ENCODE measurements at places on chromosomes 5 and 9.

DNA sequence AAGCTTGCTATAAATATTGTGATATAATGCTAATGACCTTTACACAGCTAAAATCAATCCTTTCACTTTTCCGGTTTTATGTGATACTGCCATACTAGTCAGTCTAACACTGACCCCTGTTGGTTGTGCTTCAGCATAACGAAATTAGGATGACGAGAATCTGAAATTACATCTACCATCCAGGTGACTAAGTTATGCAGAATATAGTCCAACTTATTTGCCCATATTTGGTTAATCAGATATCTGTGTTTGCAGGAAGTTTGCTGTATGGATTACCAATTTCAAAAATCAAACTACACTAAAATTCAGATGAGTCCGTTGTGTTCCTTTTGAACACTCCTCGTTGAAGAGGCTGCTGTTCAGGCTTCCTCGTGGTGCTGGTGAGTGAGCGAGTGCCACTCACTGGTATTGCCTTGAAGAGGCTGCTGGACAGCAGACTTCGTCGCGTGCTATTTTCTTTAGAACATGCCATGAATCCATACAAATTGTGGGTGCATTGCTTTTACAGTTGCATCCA, 32.5 kb downstream of the TENT4A start:
- DNase-seq = peak; percentile 63

DNA sequence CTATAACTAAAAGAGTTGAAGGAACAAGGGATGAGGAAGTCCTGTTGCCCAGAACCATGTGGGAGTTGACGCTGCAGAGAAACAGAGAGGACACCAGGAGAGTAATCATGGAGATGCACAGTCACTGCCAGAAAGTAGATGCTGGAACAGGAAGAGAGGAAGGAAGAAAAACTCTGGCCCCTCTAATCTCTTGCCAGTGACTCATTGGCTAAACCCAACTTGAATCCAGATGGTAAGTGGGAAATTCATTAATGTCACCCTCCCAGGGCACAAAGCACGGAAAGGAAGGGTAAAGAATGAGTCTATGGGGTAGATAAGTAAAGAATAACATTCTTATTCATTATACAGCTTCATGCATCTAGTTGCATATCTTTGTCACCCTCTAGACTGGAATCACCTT, 631.9 kb downstream of the PRELID2 start:
- no peak for DNase-seq

DNA sequence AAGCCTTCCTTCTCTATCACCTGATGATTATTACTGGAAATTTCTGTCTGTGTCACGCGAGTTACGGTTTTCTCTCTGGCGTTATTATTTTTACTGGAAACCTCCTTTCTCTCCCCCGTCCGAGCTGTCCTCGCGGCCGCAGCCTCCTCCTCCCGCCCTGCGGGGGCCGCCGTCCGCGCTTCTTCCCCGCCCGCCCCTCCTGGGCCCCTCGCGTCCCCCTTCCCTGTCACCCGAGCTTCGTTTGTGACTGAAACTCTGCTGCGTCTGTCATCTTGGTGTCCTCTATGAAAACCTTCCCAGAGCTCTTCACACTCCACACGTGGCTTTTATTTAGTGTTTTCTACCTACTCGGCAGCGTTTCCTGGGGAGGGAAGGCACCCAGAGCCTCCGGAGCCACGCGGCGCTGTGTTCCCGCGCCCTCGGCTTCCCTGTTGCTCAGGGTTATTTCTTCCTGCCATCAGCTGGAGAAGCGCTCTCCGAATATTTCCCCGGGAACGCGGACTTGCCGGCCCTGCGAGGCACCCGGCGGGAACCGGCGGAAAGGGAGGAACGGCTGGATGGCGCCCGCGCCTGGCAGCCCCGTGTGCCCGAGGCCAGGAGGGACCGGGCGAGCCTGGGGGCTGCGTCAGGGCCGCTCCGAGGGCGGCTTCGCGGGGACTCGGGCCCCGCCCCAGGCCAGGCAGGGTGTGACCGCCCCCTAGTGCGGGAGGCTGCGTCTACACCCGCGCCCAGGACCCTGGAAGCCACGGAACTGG, 33.9 kb downstream of the TRIP13 start:
- DNase-seq = peak; percentile 74

- no peak for DNase-seq
These were observed 8.3 kb downstream of the ZDHHC11B start for GRCh38 chr5:775961-776861.

- no peak for DNase-seq
These were observed 950.4 kb downstream of the EFNA5 start for GRCh38 chr5:106720367-106720766.
